ENCODE measurements at places on chromosomes 13 and 19. TPM values are rescaled to one million over a fixed set of nuclear protein-coding genes. Genes with fewer than 3 reads are reported as not detected.

The B3GNT3 gene
- 11.5 TPM for total RNA-seq

The FFAR1 gene
- not detected for total RNA-seq

The AP2S1 gene
- total RNA-seq = 317 TPM

The C13orf42 gene
- not detected for total RNA-seq

The OR10H1 gene
- not detected for total RNA-seq

The NALCN gene
- 0.07 TPM for total RNA-seq

The PDX1 gene
- total RNA-seq = not detected

The VSTM2B gene
- not detected for total RNA-seq

The FSD1 gene
- total RNA-seq = 8.6 TPM

The BST2 gene
- total RNA-seq = 7.1 TPM

The SSC5D gene
- total RNA-seq = not detected

The KCNN1 gene
- total RNA-seq = not detected

The IRS2 gene
- total RNA-seq = 4.5 TPM

The DLEU7 gene
- total RNA-seq = not detected

The HSPB6 gene
- 0.10 TPM for total RNA-seq

The B9D2 gene
- 4.4 TPM for total RNA-seq

The ZNF880 gene
- 11.4 TPM for total RNA-seq

The KIR2DL3 gene
- not detected for total RNA-seq

The PEX11G gene
- total RNA-seq = 1.9 TPM

The SHISA7 gene
- not detected for total RNA-seq

The FGF21 gene
- total RNA-seq = not detected

The SHISA2 gene
- total RNA-seq = 1.9 TPM

The PCDH17 gene
- not detected for total RNA-seq

The CEACAM1 gene
- total RNA-seq = 3.7 TPM

The ZNF99 gene
- total RNA-seq = not detected

The CYP2A7 gene
- total RNA-seq = not detected

The CD22 gene
- not detected for total RNA-seq

The CCDC70 gene
- total RNA-seq = not detected

The KCNJ14 gene
- total RNA-seq = 0.49 TPM

The SERPINE3 gene
- total RNA-seq = not detected

The ZNF112 gene
- total RNA-seq = 3.3 TPM

The APOC4 gene
- not detected for total RNA-seq

The SH2D3A gene
- total RNA-seq = 57.8 TPM

The ERVV-1 gene
- total RNA-seq = not detected

The ZNF497 gene
- total RNA-seq = 0.41 TPM

The YJEFN3 gene
- total RNA-seq = 0.35 TPM

Measured in foreskin keratinocyte (primary cell).